Left hindlimb (tissue), 1 donor: ENCODE measurements at places on chromosomes 1 and 21.

- no peak for DNase-seq
Measured at GRCh38 chr1:18110968-18111367, 3.4 kb downstream of the IGSF21 start.

GRCh38 chr1:15734901-15735300 is 1.2 kb upstream of the SLC25A34 start:
- DNase-seq = no peak

DNA sequence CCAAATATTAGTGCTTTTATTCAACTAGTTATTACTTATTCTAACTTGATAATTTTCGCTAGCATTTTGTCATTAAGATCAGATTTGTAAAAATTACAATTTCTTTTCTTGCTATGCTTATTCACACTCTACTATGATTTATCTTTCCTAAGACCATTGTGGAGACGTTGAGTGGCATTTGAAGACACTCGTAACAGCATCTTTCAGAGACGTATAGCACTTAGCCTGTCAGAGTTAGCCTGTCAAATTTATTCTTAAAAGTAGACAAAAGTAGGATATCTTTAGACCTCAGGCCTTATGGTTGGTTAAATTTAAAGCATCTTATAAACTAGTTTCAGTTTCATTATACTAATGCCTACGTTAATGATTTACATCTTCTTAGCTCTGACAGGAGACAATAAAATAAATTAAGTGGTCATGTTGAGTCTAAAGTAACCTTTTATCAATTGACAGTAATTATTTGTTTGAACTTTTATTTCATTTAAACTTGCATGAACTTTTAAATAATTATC is 1410.1 kb downstream of the MRPL39 start:
- no peak for DNase-seq

DNA sequence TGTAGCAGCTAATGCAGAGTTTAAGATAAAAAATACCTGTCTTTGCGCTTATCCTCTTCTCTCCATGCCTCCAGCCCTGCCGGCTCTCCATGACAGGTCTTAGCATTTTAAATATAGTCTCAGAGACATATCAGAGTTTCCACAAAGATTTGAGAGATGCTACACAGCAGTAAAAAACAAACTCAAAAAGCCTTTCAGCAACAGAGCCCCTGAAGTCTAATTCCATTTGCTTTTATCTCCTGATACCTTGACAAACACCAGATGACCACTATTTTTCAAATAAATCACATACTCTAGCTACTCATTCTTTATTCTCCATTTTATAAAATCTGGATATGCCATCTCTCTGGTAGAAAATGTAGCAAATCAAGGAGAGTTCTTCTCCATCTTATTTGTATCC is 79.5 kb upstream of the LRRC53 start:
- no peak for DNase-seq

- no peak for DNase-seq
Measured at GRCh38 chr21:38538353-38538752, 40.1 kb upstream of the ERG start.

DNA sequence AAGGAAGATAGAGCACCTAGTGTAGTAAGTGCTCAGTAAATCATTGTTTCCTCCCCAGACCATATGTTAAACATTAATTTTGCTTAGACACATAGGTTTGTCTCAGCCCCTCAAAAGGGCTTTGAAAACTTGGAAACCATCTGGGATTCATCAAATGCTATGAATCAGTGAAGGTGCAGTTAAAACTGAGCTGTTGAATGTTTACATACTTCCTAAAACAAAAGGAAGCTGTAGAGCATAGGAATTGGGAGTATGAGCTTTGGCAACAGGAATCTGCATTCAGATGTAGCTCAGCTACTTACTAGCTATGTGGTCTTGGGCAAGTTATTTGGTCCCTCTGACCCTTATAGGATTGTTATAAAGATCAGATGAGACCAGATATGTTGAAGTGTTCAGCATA is 18.7 kb upstream of the PODN start:
- DNase-seq = no peak

DNA sequence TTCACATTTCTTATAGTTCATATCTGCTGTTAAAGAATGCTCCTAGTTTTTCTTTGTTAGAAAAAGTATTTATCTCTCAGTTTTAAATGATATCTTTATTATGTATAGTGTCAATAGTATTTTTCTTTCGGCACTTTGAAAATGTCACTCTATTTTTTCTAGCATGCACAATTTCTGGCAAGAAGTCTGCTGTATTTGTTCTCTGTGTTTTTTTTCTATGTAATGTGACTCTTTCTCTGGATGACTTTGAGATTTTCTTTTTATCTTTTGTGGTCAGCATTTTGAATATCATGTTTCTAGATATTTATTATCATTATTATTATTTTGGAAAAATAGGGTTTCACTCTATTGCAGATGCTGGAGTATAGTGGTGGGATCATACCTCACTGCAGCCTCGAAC is 285.2 kb downstream of the PTGER3 start:
- no peak for DNase-seq

- no peak for DNase-seq
Measured at GRCh38 chr21:31530364-31530763, 129.1 kb upstream of the SOD1 start.

- no peak for DNase-seq
Measured at GRCh38 chr1:40662864-40663263, 2.6 kb downstream of the RIMS3 start.

GRCh38 chr1:158087320-158087927 is 93.3 kb upstream of the CD1D start:
- peak; percentile 67 for DNase-seq

DNA sequence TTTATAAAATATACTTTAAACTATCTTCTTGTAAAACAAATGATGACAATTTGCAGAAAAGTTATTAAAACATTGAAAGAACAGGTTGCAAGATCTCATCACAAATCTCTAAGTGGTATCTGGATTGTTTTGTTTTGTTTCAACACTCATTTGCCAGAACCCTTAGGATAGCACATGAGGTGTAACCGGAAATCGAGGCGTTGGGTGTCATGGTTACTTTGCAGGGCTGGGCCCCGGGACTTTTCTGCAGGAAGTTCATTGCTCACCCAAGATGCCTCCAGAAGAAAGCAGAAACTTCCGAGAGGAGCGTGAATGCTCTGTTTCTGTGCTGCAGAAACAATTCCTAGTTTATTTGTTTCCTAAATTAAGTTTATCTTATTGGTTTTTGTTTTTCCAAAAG is 2.5 kb downstream of the DISC1 start:
- DNase-seq = no peak

DNA sequence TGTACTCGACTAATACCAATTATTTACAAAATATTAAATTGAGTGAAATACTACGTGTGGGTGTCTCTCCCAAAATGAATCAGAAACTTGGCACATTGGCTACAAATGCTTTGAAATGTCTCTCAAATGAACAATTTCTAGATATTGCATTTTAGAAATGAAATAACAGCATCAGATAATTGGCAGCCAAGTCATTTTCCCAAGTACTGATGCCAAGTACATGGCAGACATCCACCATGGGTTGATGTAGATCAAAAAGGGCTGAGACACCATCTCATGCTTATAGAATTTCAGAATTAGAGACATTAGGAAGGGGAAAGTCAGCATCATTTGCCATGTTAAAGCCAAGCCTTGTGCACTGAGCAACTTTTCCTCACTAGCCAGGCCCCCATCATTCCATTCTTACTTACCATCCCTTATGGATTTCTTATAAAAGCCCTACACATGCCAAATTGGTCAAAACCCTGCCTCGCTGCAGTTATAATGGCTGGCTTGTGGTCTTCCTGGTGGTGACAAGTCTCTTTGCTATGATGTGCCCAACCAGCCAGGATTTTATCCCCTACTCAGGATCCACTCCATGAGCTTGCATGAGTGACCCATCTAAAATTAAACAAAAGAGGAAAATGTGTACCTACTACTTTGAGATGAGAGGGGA is 73.1 kb downstream of the GREM2 start:
- peak; percentile 39 for DNase-seq

DNA sequence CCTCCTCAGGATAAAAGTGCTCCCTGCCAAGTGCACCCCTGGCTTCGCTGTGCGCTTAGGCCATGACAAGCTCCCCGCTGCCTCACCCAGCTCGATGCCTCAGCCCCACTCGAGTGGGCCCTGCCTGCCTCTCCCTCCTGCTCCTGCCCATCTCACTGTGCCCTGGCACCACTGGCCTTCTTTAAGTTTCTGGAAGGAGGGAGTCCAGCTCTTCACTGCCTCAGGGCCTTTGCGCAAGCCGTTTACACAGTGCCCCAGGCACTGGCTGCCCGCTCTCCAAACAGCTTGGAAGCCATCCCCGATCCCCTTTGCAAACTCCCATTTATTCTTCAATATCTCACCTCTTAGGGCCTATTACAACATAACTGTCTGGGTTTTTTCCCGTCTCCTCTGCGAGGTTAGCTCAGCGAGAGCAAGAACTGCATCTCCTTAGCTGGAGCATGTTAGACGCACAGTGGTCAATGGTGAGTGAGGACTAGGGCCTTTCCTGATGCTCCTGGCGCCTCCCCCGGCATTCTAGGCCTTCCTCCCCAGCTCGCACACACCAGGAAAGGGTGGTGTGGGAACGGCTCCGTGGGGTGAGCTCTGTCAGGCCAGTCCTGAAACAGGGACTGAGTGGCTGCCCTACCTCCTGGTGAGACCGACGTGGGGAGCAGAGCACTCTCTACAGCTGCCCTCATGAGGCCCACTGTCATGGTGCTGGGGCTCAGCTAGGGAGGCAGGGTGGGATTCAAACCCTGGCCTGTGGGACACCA is 31.9 kb downstream of the PODN start:
- no peak for DNase-seq

DNA sequence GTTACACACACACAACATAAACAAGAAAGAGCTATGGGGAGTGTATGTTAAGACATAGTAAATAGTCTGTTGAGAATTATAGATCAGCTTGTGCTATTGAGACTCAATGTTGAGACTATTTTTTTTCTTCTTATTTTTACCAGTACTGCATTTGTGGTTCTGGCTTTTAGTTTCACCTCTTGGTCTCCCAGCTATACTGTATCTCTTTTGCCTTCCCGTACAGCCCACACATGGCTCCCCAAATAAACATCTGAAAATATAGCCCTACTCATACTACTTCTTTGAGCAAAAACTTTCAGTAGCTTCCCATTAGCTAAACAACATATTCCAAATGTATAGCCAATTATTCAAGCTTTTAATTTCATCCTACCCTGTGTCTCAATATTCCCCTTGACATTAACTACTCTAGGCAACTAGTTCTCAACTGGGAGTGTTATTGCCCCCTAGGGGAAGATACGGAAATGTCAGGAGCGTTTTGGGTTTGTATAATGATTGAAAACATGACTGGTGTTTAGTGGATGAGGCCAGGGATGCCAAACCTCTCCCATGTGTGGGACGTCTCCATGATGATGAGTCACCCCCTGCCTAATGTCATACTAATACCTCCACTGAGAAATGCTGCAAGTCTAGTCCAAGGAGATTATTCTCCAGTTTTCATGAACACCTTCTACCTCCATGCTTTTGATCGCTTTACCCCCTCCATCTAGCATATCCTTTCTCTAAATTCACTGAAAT is 6.8 kb downstream of the RPE65 start:
- DNase-seq = no peak

DNA sequence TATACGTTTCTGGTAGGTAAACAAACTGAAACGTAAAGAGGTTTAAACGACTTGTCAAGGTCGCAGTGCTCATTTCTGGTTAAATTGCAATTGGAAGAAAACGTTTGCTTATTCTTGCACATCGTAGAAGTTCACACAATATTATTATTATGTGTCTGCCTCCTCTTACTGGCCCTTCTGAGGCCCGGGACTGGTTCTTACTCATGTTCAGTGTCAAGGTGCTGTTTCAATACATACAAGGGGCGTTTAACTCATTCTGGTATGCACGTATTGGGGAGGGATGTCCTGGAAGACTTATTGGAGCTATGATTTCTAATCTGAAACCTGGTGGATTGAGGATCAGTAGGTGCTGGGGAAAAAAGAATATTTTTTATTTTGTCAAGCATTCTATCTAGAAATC is 932 bp downstream of the RPF1 start:
- DNase-seq = no peak

- DNase-seq = no peak
Measured at GRCh38 chr1:54583307-54583686, 35.3 kb downstream of the ACOT11 start.

DNA sequence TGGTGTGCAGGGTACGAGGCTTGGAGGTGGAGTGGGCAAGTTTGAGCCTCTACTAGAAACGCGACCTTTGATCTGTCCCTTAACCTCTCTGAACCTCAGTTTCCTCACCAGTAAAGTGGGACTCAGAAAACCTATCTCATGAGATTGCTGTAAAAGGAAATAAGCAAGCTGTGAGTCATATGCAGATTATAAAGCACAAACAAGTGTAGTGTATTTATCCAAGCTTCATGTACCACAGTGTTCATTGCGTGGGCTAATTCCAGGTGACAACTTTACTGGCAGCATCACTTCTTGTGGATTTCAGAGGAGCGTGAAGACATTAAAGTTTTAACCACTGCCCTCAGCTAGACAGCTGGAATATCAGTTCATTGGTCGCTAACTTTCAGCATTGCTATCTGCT is 44.4 kb downstream of the ZNF697 start:
- DNase-seq = no peak

DNA sequence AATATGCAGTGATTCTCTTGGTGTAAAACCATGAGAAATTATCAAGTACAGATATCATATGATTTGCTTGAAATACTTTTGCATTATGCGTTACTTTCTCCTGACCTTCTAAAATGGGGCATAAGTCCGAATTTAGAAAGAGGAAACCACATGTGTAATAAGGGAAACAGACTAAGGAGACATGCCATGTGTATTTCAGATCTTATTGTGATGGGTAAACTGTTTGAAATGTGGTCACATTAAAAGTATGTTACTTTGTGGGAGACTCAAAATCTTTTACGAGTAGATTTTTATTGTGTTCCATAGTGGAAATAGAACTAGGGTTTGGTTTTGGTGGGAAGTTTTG is 173.0 kb downstream of the NFIA start:
- DNase-seq = no peak

DNA sequence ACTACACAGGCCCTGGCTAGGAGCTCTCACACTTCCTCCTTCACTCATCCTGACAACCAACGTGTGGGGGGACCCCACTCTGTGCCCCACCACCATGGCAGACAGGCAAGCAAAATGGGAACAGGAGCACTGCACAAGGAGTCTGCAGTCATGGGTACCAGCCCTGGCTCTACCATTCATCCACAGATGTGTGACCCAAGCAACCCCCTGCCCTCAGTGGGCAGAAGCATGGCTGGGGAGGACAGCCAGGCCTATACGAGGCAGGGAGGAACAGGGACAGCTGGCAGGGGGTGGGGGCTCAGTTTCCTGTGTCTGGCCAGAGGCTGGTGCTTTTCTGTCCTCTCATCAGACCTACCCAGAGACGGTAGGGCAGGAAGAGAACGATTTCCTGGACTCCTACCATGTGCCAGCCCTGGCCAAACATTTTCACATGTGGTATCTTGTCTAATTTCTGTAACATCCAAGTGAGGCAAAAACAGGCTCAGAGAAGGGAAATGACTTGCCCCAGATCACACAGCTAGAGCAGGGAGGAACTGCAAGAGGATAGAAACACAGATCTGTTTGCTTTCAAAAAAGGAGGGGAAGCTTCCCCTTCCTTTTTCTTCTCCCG is 178.0 kb downstream of the HIVEP3 start:
- no peak for DNase-seq
